ENCODE measurements at places on chromosomes 13 and 19. TPM values are rescaled to one million over a fixed set of nuclear protein-coding genes. Genes with fewer than 3 reads are reported as not detected.

DNA sequence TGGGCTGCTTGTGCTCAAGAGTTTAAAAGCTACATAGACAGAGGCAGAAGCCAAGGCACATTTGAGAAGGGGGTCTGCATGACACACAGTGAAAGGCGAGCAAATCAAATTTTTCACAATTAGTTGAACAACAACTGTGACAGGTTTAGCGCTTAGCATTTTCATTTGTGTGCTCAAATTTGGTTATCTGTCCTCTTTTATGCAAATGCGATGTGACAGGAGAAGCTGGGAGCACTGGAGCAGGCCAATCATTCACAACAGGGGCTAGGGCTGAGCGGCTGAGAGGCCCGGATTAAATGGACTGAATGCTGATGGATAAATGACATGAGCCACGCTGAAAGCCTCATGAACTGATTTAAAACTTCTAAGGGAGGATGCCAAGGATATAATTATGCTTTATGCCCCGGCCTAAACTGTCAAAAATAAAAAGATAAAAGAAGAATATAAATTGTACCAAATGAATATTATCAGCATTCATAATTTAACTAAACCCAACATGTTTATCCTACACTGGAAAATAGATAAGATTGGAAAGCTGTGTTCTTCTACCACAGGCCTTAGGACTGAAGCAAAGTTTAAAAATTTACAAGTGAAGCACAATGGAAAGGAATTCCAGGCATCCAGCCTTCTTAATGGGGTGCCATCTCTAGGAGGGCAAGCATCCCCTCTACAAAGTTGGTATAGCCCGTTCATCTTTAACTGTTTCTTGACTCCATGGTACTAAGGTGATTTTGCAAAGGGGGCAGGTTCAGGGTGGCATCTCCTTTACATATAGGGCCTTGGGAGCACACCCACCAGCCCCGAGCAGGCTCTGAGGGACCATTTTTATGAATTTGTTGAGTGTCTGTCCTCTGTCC, 117.9 kb downstream of the RBM26 start:
- no peaks in the 10 kb centered on the region for H3K27me3 ChIP-seq
- no peaks in the 10 kb centered on the region for H3K36me3 ChIP-seq
- no peaks in the 10 kb centered on the region for H3K4me1 ChIP-seq
- H3K27ac ChIP-seq = no peak overlapping the region
- no peak overlapping the region for H3K4me3 ChIP-seq
- no peak for DNase-seq

DNA sequence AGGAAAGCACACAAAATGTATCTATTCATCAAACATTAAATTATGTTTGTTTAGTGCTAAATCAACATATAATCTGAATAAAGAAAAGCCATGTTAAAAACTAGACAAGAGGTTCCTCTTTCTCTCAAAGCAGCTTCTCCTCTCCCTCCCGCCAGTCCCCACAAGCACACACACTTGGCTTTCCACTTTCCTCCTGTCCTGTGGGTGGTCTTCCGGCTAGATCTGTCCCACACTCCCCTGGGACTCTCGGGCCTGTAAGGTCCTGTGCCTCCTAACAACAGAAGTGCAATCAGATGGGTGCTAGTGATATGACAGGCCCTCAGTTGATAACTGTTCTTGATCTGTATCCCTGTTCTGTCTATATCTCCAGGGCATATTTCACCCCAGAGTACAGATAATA, 45.6 kb upstream of the RAP2A start:
- no peaks in the 10 kb centered on the region for H3K27me3 ChIP-seq
- H3K27ac ChIP-seq = no peak overlapping the region
- H3K4me1 ChIP-seq = no peaks in the 10 kb centered on the region
- no peaks in the 10 kb centered on the region for H3K36me3 ChIP-seq
- no peak for DNase-seq

The ZNF556 gene
- total RNA-seq = not detected

The SBK3 gene
- total RNA-seq = not detected

GRCh38 chr13:29953542-29953941, 103.1 kb upstream of the UBL3 start:
- no peaks in the 10 kb centered on the region for H3K27me3 ChIP-seq
- H3K4me3 ChIP-seq = no peak overlapping the region
- no peak for DNase-seq

DNA sequence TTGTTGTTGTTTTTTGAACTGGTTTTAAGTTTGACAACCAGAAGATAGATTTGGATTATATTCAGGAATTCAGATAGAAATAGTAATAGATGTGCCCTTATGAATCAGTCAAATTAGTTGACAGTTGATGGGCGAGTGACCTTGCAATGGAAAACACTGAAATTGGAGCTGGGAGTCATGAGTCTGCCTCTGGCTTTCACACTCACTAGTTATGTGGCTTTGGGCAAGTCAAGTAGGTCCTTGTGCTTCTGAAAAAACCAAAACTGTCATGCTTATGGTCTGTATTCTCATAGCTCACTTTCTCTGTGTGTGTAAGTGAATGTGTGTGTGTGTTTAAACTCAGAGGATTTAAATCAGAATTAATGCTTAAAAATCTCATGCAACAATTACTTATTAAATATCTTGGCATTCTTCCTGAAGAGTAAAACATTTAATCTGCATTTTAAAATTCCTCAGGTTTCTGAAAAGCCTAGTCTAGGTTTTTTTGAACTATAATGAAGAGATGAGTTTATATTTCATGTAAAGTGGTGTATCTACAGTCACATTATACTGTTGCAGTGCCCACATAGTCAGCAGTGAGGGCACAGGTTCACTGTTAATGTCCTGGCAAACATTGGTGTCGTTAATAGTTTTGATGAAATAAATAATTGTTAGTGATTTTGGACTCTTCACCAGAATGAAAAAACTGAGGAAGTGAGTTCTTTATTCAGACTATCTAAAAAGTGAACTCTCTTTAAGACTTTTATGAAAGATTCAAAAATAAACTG, 32.5 kb downstream of the UCHL3 start:
- no peaks in the 10 kb centered on the region for H3K4me1 ChIP-seq
- no peak overlapping the region for H3K27ac ChIP-seq
- no peak for DNase-seq

- no peak overlapping the region for H3K4me3 ChIP-seq
- no peak overlapping the region for H3K27ac ChIP-seq
- no peak for DNase-seq
- no peaks in the 10 kb centered on the region for H3K36me3 ChIP-seq
- no peaks in the 10 kb centered on the region for H3K4me1 ChIP-seq
- no peaks in the 10 kb centered on the region for H3K27me3 ChIP-seq
These were observed 51.3 kb upstream of the TSC22D1 start for GRCh38 chr13:44627441-44627840.

DNA sequence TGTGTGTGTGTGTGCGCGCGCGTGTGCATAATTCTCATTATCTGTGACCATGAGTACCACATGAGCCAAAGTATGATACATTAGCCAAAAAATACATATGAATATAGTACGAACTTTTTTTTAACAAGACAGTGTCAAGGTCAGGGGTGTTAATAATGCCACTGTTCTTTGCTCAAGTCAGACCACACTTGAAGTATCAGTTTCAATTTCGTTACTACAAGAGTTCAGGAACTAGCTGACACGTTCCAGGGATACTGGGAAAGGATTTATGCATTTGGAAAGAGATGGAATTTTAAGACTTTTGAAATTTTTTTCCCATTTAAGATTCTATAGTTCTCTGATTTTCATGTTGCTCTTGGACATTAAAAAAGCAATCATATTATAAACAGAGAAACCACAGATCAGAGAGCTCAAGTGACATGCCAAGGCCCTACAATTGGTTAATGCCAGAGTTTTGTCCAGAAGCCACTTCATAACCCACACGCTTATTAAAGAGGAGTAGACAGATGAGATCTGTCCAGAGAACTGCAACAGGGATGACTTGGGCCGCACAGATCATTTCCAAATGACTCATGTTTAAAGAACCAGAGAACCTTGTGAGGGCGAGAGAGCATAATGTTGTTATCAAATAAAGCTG, 718.8 kb upstream of the SGCG start:
- no peaks in the 10 kb centered on the region for H3K36me3 ChIP-seq
- H3K4me3 ChIP-seq = no peak overlapping the region
